ENCODE measurements at places on chromosomes 1 and 21.

- DNase-seq: no peak
Measured at GRCh38 chr1:169107603-169108208, 1.2 kb downstream of the ATP1B1 start.

DNA sequence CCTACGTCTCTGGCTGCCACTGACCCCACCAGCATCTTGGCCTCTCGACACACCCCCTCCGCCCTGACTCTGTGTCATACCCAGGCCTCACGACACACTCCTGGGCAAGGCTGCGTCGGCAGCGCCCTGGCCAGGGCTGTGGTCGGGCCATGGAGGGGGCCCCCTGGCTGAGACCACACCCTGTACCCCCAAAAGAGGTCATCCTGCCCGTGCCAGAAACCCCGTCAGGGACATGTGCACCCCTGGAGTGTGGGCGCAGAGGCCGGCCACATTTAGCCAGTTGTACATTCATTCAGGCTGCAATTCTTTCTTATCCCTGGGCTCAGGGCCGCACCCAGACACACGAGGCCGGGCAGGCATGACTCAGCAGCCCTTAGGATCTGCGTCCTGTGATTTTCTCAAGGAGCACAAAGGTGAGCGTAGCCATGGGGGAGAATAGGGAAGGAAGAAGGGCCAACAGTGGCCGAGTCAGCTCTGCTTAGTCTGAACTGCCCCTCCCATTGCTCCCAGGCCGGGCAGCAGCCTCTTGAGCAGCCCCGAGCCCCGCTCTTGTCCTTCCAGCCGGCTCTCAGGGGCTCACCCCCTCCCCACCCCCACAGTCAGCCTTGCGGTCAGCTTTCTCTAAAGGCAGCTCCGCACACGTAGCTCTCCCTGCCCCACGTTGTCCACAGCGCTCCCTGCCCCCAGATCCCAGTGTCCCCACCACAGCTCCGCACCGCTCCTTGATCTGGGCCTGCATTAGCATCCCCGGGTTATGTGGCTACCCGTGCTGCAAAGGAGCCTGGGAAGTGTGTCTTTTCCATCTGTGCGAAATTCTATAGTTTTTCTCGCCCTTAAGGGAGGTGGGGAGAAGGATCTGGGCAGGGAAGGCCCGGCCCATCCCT, 7.9 kb downstream of the CSTB start:
- no peak for DNase-seq

- DNase-seq: no peak
Measured at GRCh38 chr1:119045096-119045746, 57.1 kb upstream of the TBX15 start.

- no peak for DNase-seq
Measured at GRCh38 chr1:30275926-30276764, 447.2 kb downstream of the MATN1 start.

- DNase-seq: no peak
Measured at GRCh38 chr21:15121655-15122120, 56.9 kb upstream of the NRIP1 start.

DNA sequence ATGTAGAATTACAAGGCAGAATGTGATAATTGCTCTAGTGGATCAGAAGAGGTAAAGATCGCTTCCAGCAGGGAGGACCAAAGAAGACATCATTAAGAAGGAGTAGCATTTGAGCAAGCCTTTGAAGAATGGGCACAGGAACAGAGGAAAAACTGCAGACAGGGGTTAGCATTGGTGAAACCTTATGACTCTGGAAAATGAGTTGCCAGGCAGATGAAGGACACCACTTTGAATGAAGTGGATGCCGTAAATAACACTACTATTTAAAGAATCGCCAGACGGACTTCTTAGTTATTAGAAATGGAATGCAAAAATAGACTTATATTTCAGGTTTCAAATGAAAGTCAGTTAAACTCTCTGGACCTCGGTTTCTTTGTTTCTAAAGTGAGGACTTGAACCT, 727.7 kb downstream of the USP25 start:
- DNase-seq: no peak

GRCh38 chr21:44519346-44520325, 20.4 kb downstream of the KRTAP10-1 start:
- no peak for DNase-seq

GRCh38 chr1:50474859-50475809, 51.9 kb upstream of the DMRTA2 start:
- DNase-seq: no peak

DNA sequence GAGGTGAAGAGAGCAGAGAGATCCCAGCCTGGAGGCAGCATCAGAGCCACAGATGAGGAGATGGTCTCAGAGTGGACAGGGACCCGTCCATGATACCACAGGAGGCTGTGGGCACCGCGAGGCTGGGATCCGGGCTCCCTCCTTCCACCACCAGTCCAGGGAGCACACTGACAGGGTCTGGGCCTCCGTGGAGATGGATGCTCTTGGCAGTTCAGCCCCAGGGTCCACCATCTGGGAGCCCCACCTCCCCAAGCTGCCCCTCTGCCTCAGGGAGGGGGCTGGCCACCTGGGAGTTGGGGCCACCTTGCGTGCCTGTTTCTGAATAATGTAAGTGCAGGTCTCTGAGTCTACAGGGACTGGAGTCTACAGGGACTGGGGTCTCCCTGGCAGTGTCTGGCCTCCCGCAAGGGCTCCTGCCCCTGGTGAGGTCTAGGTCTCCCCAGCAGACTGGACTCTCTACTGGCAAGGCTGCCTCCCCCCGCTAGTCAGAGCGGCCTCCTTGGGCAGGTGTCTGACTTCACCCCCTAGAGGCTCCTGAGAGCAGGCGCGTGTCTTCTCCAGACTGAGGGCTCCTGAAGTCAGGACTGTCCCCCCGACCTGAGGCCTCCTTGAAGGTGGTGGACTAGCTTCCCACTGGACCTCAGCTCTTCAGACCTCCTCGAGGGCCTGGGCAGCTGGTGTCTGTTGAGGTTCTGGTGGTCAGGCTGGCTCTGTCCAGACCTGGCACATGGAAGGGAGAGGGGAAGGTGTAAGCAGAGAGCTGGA, 218.5 kb downstream of the PTPRU start:
- DNase-seq: no peak

DNA sequence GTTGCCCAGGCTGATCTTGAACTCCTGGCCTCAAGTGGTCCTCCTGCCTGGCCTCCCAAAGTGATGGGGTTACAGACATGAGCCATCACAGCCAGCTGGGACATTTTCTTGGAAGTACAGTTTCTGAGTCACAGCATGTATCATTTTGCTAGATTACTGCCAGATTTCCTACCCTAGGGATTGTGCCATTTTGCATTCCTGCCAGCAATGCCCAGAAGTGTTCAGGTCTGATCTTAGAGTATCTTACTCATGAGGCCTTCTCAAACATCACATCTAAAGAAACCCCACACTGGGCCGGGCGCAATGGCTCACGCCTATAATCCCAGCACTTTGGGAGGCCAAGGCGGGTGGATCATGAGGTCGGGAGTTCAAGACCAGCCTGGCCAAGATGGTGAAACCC, 10.2 kb downstream of the BMP8A start:
- no peak for DNase-seq

DNA sequence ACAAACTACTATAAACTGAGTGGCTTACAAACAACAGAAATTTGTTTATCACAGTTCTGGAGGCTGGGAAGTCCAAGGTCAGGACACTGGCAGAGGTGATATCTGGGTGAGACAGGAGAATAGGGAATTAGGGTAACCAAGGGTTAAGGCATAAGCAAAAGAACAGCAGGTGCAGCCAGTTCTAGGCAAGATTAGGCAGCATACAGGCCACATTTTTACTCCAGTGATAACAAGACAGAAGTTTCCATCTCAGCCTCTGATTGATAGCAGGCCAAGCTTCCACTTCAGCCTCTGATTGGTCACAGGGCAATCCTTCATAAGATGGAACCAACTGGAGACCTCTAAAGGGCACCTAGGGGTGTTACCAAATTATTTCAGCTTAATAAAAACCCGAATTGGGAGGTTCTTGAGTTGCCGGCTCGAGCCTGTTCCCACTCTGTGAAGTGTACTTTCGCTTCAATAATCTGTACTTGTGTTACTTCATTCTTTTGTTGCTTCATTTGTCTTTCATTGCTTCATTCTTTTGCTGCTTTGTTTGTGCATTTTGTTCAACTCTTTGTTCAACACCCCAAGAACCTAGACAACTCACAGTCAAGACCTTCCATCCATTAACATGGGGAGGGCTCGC, 185.6 kb downstream of the TOMM20 start:
- no peak for DNase-seq

DNA sequence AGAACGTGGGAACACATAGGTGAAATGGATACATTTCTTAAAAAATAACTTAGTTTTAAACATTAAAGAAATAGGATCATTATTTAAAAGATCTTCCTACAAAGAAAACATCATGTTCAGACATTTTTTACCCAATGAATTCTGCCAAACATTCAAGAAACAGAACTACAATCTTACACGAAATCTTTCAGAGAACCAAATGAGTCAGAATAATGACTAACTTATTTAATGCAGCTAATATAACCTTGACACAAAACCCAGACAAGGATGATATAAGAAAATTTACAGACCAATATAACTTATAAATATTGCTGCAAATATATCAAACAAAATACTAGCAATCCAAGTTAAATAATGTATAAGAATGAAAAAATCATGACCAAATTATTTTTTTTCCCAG, 220.1 kb upstream of the KCNK2 start:
- DNase-seq: no peak

- no peak for DNase-seq
Measured at GRCh38 chr1:85394130-85394529, 70.8 kb downstream of the DDAH1 start.
